NCI-H526 (cell line): ENCODE measurements at places on chromosomes 3 and 15.

DNA sequence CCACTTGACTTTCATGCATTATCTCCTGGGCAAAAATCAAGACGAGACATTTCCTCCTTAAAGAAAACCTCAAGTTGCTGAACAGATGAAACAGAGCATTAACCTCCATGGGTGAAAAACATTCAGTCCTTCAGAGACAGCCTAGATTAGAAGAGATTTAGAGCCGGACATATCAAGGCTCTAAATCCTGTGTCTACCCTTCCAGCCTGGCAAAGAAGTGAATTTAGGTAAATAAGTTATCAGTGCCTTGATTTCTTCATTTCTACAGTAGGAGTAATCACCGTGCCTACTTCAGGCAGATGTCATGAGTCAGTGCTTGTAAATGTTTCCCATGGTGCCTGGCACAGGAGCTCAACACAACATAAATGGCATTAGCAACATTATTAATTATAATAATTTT is 159.3 kb upstream of the PRICKLE2 start:
- DNase-seq = no peak

DNA sequence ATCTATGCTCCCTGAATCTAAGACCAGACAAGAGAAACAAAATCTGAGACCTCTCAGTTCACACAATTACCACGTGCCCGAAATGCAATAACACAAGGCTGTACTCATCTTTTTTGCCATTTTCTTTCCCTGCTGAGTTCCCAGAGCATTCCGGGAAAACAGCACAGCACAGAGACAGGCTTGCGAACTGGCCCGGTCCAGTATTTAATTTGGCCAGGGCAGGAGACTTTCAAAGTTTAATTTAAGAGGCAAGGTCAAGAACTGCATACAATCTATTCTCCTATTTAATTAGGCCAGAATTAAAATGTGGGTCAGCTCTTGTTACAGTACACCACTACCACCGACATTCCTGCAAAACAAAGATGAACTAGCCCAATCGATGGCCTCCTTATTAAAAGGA is 87.5 kb upstream of the SNRPA1 start:
- DNase-seq = no peak

DNA sequence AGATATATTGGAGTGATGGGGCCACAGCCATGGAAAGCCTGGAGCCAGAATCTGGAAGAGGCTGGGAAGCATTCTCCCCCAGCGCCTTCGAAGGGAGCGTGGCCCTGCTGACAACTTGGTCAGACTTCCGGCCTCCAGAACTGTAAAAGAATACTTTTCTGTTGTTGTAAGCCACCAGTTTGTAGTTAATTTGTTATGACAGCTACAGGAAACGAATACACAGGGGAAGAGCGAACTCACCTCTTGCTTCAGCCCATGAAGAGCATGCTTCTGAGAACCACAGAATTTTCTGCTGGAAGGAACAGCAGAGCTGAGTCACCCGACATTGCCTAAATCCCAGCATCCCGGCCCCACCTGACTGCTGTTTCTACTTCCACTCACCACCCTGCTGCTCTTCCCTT is 501.7 kb downstream of the SHQ1 start:
- no peak for DNase-seq

DNA sequence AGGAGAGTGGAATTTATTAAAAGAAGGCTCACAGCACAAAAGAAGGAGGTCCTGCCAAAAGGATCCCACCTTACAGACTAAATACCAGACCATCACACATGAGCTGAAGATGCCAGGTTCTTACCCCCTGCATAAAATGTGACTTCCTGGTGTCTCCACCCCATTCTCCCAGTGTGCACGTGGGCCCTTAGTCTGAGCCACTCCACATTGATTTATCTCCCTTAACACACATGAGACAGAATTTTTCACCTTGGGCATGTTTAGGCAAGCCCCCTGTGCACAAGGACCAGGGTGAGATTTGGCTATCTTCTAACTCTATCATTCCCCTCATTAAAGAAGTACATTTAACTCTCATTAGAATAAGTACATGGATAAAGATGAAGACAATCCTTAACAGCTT is 916.7 kb downstream of the PLOD2 start:
- no peak for DNase-seq

DNA sequence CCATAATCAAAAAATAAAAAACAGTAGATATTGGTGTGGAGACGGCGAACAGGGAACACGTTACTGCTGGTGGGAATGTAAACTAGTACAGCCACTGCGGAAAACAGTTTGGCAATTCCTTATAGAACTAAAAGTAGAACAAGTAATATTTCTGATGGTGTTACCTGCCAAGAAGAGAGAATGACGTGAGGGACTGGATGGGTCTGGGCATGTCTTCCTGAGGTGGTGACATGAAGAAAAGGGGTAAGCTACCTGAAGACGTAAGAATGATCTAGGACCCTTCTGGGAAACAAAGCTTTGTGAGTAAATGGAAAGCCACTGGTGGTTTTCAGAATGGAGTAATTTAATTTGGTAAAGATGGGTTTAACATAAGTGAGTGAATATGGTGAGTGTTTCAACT is 19.4 kb upstream of the PLOD2 start:
- no peak for DNase-seq

- DNase-seq = no peak
These were observed 84.6 kb downstream of the MAGI1 start for GRCh38 chr3:65953881-65954733.

DNA sequence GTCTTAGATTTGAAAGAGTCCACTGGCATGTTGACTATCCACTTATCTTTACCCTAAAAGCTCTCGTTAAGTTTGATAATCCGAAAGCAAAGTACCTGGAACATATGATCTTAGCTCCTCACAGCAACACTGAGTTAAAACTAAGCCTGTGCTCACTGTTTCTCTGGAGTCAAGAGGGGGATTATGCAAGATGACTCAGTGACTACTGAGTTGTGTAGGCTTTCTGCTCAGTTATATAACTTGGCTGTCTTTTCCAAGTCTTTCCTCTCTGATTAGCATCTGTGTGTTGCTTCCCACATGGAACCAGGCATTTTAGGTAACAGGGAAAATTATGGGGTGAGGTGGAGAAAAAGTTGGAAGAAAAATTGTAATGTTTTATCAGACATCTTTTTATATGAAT is 31.2 kb upstream of the MYO5C start:
- no peak for DNase-seq

DNA sequence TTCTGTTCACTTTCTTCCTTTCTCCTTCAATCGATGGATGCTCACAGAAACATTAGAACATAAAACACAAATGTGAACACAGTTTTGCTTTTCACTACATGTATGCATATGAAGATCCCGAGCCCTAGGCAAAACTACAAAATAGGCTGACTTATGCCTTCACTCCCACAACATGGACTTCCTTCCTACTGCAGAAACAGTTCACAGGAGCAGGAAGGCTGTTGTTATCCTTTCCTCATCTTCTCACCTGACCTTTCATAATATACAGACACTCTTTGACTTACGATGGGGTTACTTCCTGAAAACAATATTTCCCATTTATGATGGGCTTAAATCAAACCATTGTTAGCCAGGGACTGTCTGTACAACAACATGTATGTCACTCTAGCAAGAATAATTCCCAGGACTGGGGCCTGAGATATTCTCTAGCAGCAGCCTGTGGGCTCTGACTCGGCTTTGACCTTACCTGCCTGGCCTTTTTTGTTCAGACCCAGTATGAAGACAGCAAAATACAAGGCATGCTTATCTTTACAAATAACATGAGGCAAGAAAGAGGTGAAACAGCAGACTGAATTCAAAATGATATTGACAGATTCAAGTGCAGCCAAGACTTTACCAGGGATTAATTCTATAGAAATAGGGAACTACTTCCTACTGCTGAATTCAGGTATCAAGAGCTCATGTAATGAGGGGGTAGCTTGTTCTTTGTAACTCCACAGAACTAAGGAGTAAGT is 51.8 kb upstream of the PLXND1 start:
- no peak for DNase-seq

DNA sequence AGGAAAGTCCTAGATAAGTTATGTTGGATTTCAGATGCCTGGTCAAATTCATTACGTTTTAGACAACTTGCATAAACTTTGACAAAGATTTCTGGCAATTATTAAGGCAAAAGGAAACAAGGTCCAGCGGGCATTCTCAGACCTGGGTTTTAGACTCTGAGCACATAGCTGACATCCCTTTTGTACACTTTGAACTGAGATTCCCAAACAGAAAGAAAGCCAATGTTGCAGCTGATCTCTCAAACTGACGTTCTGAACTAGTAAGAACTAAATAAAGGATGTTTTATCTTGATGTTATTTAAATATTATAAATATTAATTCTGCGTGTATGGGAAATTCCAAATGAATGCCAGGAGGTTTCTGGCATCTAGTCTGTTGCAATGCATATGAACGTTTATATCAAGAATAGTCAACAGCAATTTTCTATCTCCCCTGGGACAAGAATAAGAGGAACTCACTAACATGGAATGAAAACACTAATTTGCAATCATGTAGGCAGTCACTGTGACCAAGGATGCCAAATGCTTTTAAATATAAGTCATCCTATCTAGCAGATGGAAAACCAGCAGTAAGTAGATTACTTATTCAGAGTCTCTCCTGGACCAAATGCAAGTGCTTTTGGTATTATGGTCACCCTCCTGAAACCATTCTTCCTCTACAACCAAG is 202.1 kb downstream of the GREM1 start:
- DNase-seq = no peak

DNA sequence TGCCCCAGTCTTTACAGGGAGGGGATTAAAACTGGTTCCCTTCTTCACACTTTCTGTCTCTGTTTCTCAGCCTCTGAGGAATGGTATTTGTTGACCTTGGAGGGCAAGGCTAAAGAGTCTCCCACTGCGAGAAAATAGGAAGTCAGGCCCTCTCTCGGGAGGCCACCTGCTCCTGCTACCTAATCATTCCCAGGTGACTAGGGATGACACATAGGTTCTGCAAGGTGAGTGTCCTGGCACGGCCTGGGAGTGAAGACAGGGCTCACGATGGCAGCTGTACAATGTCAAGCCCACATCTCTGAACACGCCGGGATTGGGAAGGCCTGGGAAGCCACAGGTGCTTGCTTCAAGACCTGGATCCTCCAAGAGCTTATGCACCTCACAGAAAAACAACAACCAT is 314.2 kb downstream of the NTRK3 start:
- DNase-seq = no peak

DNA sequence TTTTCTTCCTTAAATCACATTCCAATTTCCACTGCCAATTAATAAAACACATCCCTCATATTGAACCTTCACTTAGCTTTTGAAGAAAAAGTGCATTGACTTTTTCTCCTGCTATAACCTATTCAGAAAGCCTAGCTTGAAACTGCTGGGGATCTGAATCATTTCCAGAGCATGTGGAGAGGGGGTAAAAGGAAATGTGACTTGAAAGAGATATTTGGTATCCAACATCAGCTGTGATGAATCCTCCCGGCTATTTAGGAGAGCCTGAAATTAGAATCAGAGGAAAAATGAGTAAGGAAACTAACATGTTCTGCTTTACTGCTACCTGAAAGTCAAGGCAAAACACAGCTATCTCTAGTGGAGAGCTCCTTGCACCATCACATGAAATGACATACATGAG is 2.6 kb upstream of the GNB5 start:
- DNase-seq = no peak

- no peak for DNase-seq
These were observed 60.5 kb upstream of the ACTC1 start for GRCh38 chr15:34855893-34856292.

DNA sequence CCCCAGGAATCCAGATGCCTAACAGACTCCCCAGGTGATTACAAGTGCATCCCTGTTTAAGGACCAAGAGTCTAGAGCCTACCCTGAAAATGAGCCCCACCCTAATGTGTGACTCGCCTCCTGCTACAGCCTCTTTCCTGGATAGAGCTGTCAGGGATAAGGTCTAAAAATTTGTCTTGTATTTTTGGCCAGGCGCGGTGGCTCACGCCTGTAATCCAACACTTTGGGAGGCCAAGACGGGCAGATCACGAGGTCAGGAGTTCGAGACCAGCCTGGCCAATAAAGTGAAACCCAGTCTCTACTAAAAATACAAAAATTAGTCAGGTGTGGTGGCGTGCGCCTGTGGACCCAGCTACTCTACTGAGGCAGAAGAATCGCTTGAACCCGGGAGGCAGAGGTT is 11.2 kb downstream of the TMC3 start:
- no peak for DNase-seq

GRCh38 chr3:116929505-116930222 is 220.1 kb downstream of the TUSC7 start:
- DNase-seq = no peak

GRCh38 chr3:196408565-196409300 is 23.5 kb downstream of the UBXN7 start:
- no peak for DNase-seq

GRCh38 chr3:155970398-155970797 is 99.9 kb downstream of the GMPS start:
- DNase-seq = no peak

DNA sequence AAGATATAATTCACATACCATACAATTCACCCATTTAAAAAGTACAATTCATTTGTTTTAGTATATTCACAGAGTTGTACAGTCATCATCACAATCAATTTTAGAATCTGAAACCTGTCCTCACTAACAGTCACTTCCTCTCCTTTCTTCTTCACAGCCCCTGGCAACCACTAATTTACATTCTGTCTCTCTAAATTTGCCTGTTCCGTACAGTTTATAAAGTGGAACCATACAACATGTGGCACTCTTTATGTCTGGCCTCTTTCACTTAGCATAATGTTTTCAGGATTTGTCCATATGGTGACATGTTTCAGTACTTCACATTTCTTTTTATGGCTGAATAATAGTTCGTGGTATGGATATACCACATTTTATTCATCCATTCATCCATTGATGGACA is 22.7 kb downstream of the ERICH6 start:
- peak; percentile 70 for DNase-seq

- no peak for DNase-seq
These were observed 537.5 kb upstream of the CCDC54 start for GRCh38 chr3:106839576-106840280.

GRCh38 chr15:50065279-50065678 is 53.8 kb downstream of the ATP8B4 start:
- no peak for DNase-seq

GRCh38 chr15:58235961-58236360 is 97.8 kb downstream of the AQP9 start:
- DNase-seq = no peak

GRCh38 chr3:40615918-40616819 is 91.4 kb downstream of the ZNF621 start:
- DNase-seq = no peak
